ENCODE measurements at places on chromosomes 7 and 10. TPM values are rescaled to one million over a fixed set of nuclear protein-coding genes. Genes with fewer than 3 reads are reported as not detected.

Gene TSPAN33
- total RNA-seq, result 4.5 TPM

Gene C7orf33
- not detected for total RNA-seq

GRCh38 chr10:59595593-59595992 is 114.1 kb downstream of the SLC16A9 start:
- no peak for DNase-seq

- no peak for DNase-seq
Observed at GRCh38 chr7:101166909-101167644, 1.7 kb upstream of the VGF start.

DNA sequence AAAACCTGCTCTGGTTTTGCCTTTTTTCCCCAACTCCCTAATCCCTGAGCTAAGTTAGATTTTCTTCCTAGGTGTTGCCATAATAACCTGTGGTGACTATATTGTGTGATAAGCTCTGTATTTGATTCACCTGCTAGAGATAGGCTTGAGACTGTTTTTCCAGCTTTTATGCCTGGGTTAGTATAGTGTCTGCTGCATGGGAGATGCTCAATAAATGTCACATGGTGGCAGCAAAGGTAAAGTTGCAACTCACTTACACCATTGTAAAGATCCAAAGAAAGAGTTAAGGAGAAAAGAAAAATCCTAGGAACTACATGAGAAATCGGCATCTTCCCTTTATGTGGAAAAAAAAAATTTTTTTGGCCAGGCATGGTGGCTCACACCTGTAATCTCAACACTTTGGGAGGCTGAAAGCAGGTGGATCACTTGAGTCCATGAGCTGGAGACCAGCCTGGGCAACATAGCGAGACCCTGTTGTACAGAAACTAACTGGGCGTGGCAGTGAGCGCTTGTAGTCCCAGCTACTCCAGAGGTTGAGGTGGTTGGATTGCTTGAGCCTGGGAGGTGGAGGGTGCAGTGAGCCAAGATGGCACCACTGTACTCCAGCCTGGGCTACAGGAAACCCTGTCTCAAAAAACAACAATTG is 3.7 kb downstream of the CCNJ start:
- DNase-seq, result no peak

- DNase-seq, result no peak
Observed at GRCh38 chr10:6342096-6342685, 139.5 kb downstream of the PFKFB3 start.

- DNase-seq, result no peak
Observed at GRCh38 chr7:24955313-24955712, 24.7 kb downstream of the OSBPL3 start.

All from CD4-positive, CD25-positive, alpha-beta regulatory T cell (primary cell).